Activated CD8-positive, alpha-beta memory T cell treated with anti-CD3 and anti-CD28 coated beads for 24 hours (primary cell): ENCODE measurements at places on chromosomes 7 and 10.

DNA sequence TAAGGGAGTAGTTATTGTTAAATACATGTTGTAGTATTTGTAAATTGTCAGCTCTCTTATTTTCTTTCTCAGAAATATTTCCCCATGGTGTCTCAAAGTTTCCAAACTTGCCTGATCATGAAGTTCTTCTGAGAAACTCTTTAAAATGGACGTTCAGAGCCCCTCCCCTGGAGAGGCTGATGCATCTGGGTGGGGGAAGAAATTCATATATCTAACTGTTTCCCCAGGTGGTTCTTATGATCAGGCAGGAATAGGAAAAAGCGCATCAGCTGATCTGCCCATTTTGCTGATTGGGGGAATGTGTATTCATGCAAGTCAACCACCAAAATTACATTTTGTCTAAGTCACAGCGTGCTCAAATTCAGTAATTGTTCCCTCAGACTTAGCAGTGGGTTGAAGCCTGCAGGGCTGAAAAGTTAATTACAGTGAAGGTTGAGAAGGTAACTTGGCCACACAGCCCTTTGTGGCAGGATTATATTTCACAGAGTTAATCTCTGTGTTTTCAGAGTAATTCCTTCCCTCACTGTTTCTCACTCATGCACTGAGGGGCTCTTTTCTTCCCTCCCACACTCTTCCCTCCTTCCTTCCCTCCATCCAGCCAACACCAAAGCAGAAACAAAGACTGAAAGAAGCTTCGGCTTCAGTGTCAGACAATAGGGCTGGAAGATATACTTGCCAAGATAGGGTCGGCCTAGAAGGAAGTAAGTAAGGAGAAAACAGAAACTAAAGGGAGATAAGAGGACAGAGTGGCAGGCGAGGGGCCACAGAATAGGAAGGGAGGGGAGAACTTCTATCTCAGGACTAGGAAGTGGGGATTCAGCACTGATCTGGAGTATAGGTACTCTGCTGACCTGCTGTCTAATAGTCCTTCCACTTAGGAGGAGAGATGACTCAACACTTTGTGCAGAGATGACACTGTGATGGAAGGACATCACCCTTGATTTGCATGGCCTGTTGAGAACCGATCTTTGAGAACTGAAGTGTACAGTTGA is 50.5 kb upstream of the STARD3NL start:
- no peak for DNase-seq

DNA sequence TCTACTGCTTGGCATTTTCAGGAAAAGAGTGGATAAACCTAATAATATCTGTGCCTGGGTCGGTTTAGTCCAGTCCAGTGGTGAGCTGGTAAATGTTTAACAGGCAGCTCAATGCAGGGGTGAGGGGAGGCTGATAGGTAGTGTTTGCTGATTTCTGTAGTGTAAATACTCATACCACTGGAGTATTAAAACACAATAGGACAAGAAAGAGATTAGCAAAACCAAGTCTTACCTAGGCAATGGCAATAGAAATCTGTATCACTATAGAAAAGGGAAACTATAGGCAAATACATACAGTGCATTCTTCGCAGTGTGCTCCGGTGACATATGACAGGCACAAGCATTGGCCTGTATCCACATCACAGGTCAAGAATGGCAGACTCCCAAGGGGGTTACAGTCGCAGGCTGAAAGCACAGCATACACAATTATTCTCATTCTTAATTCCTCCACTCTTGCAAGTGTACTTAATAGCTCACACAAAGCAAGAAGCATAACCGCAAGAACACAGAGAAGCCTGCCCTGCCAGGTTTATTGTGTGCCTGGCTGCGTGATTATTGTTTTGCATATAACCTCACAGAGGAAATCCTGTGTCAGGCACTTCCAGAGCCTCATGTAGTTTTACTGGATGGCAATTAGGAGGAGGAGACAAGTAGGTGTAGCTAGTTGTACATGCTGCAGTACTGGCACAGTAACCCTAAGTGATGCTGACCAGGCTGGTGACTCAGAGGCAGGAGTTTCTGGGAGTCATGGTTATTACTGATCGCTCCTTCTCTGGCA is 35.0 kb downstream of the LAMB4 start:
- DNase-seq: no peak

DNA sequence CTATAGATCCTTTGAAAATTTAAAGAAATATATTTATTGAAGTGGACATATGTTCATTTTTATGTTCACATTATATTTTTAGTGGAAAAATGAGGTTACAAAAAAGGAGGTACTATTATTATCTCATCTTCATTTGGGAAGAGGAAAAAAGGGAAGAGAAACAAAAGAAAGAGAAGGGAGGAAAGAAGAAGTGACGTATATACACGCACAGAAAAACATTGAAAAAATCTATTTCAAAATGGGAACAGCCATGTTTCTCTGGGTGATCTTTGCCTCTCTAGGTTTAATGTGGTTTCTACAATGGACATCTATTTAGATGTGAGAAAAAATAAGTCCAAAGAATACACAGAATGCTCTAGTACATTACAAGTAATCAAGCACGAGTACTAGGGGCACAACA is 14.8 kb downstream of the ANK3 start:
- no peak for DNase-seq

- no peak for DNase-seq
These were observed at the start of gene C10orf120 for GRCh38 chr10:122699796-122700455. TSS of gene C10orf120 (minus strand) at chr10:122699846. CDS start at chr10:122699790, 56 bp downstream.

GRCh38 chr7:157668884-157669767 is 332.3 kb downstream of the DNAJB6 start:
- DNase-seq: no peak

DNA sequence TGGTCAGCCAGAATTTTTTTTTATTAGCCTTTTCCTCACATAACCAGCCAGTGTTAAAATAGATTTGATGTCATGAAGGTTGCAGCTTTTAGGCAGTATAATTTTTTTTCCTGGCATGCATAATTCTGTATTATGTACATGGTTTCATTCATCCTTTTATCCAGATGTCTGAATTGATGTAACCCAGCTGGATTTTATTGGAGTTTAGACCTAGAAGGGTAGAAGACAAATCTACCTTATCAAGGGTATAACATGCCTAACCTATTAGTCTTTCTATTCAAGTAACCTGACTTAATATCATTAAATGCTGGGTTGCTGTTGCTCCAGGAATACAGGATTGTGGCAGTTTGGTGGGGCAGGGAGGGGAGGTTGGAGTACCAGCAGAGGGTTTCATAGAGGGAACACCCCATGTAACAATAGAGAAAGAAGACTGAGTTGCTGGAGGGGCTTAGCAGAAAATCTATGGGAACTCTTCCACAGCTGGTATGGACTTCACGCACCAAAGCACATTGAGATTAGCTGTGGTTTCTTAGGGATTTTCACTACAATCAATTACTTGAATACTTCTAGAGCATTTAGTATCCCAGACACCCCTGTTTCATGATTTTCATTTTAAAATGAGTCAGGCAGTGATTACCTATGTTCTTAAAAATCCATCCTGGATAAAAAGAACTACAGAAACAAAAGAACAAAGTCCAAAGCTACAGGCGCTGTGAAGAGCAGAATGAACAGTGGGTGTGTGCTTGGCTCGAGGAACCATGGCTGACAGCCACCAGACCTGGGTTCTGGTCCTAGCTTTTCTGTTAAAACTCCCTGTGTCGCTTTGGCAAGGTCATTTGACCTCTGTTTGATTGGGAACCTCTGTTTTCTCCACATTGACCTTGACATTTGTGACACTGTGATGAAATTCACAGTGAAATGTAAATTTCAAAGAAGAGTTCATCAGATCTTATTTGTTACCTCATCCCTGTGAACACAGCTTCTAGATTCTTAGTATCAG is 93.5 kb downstream of the CREM start:
- DNase-seq: no peak

GRCh38 chr7:52956379-52956915 is 79.0 kb upstream of the POM121L12 start:
- DNase-seq: no peak

GRCh38 chr10:48291190-48291589 is 15.3 kb upstream of the MAPK8 start:
- DNase-seq: no peak

GRCh38 chr7:179948-180694 is 12.2 kb upstream of the FAM20C start:
- no peak for DNase-seq

- no peak for DNase-seq
These were observed 93.1 kb upstream of the ANKRD1 start for GRCh38 chr10:91013985-91014384.

DNA sequence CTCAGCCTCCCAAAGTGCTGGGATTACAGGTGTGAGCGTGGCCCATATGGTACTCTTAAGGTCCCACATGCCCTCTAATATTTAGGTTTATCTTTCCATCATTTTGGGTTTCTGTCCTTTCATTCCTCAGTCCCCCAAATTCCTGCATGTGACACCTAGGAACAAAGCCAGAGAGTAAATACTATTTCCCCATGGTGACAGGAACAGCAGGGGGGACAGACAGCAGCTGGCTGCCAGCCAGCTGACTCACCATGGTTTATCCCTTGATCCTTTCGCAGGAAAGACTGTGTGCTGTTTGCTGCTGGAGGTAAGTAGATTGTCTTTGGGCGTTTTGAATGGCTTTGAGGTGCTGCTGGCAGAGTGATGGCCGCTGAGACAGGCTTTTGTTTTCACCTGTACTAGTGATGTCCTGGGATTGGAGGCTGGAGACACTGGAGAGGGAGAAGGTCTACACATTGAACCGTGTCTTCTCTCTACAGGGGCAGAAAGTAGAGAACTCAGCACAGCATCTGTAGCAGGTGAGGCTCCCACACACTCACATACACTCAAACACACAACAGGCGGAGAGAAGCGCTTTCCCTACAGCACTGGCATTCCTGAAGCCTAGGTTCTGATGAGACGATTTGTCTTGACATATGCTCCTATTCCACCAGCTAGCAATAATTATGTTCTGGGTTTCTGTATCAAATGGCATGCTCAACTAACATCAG is 83.7 kb upstream of the EFCAB10 start:
- no peak for DNase-seq

- DNase-seq: no peak
These were observed 577.8 kb downstream of the ARL4A start for GRCh38 chr7:13265271-13265670.

DNA sequence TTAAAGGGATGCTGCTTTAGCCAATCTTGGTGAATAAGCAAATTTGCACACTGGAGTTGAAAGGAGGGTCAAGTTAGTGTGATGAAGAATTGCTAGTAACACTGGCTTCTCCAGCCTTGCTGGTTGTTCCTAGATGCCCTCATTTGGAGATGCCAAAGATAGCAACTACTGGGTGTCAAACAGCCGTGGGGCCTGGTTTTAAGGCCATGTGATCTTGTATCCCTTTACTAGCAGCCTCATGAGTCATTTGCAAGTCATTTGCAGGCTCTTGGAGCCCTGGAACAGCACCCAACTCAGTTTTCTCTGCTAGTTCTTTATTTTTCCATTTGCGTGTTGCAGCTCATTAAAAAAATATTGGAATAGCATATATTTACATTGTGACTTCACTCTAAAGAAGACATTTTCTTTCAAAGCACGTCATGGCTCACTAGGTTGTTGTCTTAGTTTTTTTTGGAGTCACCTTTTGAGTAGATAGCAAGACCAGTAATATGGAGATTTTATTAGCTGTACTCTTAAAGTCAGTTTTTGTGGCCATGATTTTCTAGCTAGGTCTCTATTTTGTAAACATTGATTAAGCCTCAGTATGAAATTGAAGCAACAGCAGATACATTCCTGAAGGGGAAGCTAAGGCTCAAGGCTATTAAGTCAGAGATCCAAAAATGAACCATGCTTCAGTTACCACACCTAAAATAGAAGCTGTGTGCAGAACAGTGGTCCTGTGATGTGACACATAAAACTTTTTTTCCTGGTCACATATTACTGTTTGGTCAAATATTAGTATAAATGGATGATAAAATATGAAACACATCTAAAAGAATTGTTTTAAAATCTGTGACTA is 1.3 kb downstream of the LSMEM1 start:
- DNase-seq: no peak

- DNase-seq: no peak
These were observed 3.0 kb upstream of the PLAU start for GRCh38 chr10:73907841-73908517.

DNA sequence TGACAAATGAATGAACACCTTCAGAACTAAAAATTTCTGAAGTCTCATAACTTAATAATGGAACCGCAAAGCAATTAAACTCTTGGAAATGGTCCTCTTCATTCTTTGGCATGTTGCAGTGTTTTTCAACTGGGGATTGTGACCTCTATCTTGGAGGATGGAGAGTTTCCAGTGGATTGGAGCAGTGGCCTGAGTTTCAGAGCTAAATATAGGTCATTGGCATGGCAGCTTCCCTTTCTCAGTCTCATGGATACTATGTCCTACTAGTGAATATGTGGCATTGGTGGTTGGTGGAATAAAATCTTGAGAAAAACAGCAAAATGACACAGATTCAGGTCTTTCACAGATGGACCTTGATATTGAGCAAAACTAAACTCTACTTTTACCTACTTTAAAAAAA is 24.1 kb upstream of the EPC1 start:
- no peak for DNase-seq

GRCh38 chr10:89164080-89164479 is 43.0 kb downstream of the CH25H start:
- DNase-seq: no peak

GRCh38 chr10:33052263-33052875 is 94.3 kb upstream of the ITGB1 start:
- DNase-seq: no peak

GRCh38 chr7:7119729-7120128 is 62.6 kb upstream of the C1GALT1 start:
- DNase-seq: no peak

DNA sequence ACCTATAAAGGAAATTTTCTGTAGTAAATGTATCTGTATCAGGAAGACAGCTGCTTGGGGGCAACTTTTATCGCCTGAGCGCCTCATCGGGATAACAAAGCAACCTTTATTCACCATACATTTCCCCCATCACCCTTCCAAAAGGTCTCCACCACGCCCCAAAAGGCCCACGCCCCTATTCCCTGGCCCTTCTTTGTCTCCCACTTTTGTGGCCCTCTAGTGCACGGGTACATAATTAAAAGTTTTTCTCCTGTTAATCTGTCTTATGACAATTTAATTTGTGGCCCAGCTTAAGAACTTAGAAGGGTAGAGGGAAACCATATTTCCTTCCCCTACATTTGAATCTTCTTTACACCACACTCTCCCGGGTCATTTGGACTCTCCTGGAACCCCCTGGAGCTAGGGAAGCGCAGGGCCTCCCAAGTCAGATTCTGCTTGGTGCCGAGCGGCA is 625 bp downstream of the RP9 start:
- no peak for DNase-seq

- no peak for DNase-seq
These were observed 16.9 kb downstream of the PRF1 start for GRCh38 chr10:70585578-70586169.

DNA sequence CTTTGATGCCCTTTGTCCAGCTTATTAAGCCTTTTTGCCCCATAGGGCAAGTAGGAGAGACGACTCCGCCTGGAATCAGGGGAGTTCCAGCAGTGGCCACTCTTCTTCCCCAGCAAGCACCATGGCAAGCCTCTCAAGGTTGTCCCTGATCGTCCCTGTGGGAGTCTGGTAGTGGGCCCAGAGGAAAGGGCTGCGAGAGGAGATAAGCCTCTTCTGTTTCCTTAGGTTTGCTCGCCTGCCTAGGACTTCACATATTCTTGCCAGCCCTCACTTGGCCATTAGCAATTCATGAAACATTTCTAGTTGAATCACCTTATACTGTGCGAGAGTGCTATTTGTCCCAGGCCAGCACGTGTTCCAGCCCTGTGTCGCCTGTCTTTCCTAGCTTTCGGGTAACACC is 47.8 kb upstream of the CPN1 start:
- no peak for DNase-seq

- DNase-seq: no peak
These were observed 27.4 kb downstream of the UCMA start for GRCh38 chr10:13206546-13207443.

- no peak for DNase-seq
These were observed 187.3 kb upstream of the PLXDC2 start for GRCh38 chr10:19628767-19629560.

- DNase-seq: no peak
These were observed 539.9 kb downstream of the DNAJB6 start for GRCh38 chr7:157876469-157877285.
